ENCODE measurements at places on chromosomes 4 and X.

- no peak for DNase-seq
Measured at GRCh38 chr4:15689540-15689939, 7.9 kb downstream of the FAM200B start.

- no peak for DNase-seq
Measured at GRCh38 chr4:6527683-6528595, 47.0 kb upstream of the MAN2B2 start.

DNA sequence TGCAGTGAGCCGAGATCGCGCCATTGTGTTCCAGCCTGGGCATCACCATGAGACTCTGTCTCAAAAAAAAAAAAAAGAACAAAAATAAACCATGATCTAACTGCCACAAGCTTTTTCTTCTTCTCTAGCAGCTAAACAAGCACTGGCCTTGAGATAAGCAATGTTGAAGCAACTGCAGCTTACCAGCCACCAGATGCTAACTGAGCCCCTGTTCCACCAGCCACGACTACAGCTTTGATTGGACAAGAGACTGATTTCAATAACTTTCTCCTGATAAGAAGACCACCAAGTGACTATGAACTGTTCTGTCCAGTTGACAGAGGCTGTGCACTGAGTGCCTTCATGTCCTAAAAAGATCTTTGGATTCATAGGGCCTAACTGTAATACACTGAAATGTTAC is 58.5 kb downstream of the DCTD start:
- DNase-seq: no peak

DNA sequence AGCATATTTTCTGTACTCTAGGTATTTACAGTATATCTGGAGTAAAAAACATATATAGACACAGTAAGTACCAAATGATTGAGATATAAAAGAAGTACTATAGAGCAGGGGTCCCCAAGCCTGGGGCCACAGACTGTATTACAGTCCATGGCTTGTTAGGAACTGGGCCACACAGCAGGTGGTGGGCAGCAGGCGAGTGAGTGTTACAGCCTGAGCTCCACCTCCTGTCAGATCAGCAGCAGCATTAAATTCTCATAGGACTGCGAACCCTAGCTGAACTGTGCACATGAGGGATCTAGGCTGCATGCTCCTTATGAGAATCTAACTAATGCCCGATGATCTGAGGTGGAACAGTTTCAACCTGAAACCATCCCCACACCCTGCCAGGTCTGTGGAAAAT is 300.7 kb downstream of the NR3C2 start:
- no peak for DNase-seq

GRCh38 chr4:184793735-184794355 is 31.9 kb downstream of the ACSL1 start:
- no peak for DNase-seq

GRCh38 chr4:172826861-172827260 is 341.8 kb upstream of the GALNT7 start:
- no peak for DNase-seq

- no peak for DNase-seq
Measured at GRCh38 chr4:67273666-67274065, 271.6 kb downstream of the CENPC start.

- no peak for DNase-seq
Measured at GRCh38 chr4:826508-827208, 729 bp upstream of the CPLX1 start.

DNA sequence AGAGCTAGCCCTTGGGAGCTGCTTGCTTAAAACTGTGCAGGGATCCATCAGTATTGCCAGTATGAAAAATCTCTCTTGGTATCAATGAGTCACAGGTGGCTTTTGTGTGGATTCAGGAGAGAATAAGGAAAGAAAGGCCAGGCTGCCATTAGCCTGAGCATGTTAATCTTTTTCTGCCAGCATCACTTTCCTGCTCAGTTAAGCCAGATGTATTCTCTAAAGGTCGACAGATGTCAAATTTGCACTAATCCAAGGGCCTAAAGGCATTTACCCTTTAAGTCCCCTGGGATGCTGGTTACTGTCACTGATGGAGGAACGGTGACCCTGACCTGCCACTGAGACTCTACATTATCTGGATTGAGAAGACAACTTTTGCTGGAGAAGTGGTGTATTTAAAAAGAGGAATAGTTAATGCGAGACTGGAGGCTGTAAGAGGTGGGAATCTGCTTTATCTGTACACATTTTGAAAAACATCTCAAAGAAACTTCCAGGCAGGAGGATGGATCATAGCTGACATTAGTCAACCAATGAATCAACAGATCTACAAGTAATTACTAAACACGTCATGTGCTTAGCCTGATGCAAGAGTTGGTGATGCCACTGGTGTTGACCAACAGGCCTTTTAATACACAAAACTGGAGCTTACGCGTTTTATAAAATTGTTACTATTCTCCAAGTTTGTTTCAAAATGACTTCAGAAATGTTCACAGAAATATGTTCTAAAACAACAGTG is 241.4 kb upstream of the ANXA3 start:
- DNase-seq: no peak

DNA sequence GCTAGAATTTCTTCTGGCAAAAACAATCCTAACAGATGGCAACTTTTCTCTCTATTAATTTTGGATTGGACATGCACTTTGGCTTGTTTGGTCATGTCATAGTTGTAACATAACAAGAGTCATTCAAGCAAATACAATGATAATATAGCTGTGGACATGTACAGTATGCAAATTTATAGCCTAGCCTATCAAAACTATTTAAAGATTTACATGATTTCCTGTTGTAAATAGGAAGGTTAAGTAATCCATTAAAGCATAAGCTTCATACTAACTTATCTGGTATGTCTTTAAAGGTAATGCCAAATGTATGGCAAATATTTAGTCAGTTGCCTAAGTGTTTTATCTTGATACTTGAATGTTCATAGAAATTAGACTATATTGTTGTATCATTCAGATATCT is 45.3 kb downstream of the RPA4 start:
- no peak for DNase-seq

DNA sequence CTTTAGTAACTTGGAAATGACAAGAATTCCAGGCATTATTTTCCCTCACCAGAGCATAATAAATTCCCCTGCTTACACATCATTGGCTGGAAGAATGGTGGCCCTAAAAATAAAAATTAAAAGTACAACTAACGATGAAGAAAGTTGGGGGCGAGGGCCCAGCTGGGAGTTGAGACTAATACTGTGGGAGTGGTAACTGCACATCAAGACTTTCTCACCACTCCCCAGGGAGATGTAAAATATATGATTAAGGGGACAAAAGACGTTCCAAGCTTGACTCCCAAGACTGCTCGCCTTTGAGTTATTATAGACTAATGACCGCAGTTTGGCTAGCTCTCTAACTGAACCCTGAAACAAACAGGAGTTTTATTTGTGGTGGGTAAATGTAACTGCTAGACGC is 30.0 kb downstream of the SMIM31 start:
- DNase-seq: no peak

DNA sequence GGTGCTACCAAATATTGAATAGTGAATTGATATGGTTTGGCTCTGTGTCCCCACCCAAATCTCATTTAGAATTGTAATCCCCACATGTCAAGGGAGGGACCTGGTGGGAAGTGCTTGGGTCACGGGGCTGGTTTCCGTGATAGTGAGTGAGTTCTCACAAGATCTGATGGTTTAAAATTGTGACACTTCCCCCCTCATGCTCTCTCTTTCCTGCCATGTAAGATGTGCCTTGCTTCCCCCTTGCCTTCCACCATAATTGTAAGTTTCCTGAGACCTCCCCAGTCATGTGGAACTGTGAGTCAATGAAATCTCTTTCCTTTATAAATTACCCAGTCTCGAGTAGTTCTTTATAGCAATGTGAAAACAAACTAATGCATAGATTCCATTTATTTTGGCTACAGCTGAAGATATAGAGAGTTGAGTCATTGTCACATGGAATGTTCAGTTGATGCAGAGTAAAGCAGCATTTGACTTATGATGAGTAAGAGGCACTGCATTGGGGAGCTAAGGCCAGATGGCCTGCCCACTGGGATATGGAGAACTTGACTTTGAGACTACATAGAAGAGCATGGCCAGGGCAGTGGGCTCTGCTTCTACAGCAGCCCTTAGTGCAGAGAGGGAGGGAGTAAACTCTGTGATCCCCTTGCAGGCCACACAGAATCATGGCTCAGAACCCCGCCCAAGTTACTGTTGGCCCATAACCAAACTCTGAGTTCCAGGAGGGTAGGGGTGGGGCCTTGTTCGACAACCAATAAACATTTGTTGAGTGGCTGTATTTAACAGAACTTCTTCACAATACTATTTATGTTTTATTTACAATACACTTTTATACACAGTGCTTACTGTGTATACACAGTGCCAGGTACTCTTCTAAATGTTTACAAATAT is 34.2 kb downstream of the RAI2 start:
- DNase-seq: no peak

DNA sequence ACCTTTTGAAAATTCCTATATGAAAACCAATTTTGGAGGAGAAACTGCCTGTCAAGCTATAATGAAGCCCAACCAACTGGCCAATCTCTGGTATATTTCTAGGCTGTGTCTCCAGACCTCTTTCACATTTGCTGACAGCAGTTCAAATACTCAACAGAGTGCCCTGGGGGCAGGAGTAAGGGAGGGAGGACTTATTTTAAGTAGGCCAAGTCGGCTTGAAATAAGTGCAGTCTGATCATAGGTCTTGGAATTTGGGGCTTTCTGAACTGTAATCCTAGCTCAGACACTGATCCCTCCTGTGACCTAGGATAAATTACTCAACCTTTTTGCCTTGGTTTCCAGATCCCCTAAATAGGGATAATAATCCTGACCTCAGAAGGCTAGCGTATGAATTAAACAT is 59.4 kb upstream of the SLC7A11 start:
- no peak for DNase-seq

GRCh38 chrX:9859711-9860555 is 73.7 kb downstream of the SHROOM2 start:
- DNase-seq: peak; percentile 26

- DNase-seq: no peak
Measured at GRCh38 chrX:153631346-153631745, 15.7 kb upstream of the DUSP9 start.

DNA sequence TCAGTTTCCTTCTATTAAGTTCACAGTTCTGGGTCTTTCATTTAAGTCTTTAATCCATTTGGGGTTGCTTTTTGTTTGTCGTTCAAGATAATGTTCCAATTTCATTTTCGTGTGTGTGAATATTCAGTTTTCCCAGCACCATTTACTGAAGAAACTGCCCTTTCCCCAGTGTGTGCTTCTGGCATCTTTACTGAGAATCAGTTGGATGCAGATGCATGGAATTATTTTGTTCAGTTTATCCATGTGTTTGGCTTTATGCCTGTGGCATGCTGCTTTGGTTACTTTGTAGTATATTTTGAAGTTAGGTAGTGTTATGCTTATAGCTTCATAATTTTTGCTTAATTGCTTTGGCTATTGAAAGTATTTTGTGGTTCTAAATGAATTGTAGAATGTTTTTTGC is 163.8 kb upstream of the HDX start:
- no peak for DNase-seq

- no peak for DNase-seq
Measured at GRCh38 chr4:153204247-153204671, at the start of gene TRIM2. TSS of gene TRIM2 (plus strand) at chr4:153204443. CDS start at chr4:153204531, 88 bp downstream.

DNA sequence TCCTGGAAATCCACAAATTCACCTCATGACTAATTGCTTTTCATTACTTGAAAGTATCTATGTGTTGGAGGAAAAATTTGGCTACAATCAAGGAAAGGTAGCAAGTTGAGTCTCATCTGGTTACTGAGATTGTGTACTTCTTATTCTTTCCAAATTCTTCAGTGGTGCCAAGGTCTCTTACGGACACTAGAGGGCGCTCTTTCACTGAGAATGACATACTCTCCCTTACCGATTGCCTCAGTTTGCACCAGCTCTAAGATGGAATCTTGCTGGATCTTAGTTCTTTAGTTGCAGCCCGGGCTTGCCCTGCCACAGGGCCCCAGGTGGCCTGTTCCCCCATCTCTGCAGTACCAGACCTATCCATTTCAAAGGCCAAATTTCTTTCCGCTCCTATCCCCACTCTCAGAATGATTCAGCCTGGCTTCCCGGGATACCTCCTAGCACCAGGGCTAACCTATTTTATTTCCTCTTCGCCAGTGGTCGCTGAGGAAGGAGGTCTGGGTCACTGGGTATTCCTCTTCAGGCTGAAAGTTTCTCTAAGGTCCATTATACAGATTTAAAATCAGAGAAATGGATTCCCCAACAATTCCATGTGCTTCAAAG is 24.6 kb upstream of the GPR50 start:
- peak; percentile 10 for DNase-seq

- DNase-seq: peak; percentile 62
Measured at GRCh38 chr4:73891739-73892405, 22.7 kb downstream of the CXCL1 start.

GRCh38 chr4:8837181-8837841 is 34.3 kb downstream of the HMX1 start:
- no peak for DNase-seq

DNA sequence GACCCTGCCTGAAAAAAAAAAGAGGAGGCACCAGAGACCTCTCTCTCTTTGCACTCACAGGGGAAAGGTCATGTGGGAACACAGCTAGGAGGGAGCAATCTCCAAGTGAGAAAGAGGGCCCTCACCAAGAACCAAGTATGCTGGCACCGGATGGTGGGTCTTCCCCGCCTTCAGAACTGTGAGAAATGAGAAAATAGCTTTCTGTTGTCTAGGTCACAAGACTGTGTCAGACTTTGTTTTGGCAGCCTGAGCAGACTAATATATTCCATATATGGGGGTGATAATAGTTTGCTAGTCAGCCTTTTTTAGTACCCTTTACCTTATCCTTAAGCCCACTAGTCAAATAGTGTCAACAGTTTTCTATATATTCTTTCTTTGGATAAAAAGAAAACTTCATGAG is 193.0 kb downstream of the TRIML1 start:
- no peak for DNase-seq

- DNase-seq: no peak
Measured at GRCh38 chr4:102868153-102868780, 525 bp upstream of the CISD2 start.

DNA sequence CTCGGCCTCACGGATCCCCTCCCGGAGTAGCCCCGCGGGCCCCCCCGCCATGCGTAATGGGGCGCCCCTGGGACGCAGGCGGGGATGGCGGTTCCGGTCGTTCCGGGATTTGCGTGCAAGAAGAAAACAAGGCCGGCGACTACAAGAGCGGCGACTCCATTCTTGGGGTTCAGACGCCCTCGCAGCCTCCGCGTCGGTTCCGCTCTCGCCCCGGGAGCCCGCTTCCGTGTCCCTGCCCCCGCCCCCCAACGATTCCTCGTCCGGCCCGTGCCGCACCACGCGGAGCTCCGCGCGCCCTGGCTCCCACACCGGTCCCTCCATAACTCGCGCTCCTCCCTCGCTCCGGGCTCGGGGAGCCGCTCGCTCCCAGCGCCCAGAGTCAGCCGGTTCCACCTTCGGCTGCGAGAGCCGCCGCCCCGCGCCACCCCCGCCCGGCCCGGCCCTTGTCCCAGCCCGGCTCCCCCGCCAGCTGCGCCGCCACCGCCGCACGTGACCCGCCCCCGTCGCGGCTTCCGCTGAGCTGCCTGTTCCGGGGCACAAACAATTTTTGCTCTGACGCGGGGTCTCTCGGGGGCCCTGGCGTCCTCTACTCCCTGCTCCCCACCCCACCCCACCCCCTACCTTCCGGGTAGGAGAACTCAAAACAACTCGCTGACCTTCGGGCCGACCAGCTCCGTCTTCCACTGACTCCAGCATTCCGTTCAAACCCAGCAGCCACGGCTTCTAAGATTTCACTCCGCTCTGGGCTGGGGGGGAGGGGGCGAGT is 78.8 kb upstream of the BCOR start:
- no peak for DNase-seq

GRCh38 chr4:155820887-155821518 is 45.1 kb downstream of the ASIC5 start:
- no peak for DNase-seq

Measured in HFF-Myc (cell line).